NT2/D1 (cell line): ENCODE measurements at places on chromosomes 1 and 21.

- no peak for DNase-seq
Measured at GRCh38 chr1:214234635-214235025, 46.3 kb upstream of the SMYD2 start.

- DNase-seq = no peak
Measured at GRCh38 chr21:35244514-35244913, 195.4 kb upstream of the RUNX1 start.

DNA sequence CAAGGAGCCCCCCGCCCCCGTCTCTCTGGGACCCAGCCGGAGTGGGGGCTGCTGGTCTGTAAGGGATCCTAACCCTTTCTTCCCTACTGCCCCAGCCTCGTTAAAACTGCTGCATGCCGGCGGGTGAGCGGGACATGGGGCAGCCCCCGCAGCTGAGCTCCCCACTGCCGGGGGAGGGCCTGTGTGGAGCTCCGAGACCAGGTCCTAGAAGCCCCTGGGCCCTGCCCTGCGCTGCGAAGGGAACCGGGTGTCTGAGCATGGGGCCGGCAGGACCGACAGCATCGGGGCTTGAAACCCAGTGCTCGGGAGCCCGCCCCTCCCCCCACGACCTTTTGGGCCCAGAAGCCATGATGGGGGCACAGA lies 9.2 kb upstream of the COL6A1 start:
- DNase-seq = no peak

GRCh38 chr1:180614730-180615129 lies 17.1 kb upstream of the XPR1 start:
- no peak for DNase-seq

DNA sequence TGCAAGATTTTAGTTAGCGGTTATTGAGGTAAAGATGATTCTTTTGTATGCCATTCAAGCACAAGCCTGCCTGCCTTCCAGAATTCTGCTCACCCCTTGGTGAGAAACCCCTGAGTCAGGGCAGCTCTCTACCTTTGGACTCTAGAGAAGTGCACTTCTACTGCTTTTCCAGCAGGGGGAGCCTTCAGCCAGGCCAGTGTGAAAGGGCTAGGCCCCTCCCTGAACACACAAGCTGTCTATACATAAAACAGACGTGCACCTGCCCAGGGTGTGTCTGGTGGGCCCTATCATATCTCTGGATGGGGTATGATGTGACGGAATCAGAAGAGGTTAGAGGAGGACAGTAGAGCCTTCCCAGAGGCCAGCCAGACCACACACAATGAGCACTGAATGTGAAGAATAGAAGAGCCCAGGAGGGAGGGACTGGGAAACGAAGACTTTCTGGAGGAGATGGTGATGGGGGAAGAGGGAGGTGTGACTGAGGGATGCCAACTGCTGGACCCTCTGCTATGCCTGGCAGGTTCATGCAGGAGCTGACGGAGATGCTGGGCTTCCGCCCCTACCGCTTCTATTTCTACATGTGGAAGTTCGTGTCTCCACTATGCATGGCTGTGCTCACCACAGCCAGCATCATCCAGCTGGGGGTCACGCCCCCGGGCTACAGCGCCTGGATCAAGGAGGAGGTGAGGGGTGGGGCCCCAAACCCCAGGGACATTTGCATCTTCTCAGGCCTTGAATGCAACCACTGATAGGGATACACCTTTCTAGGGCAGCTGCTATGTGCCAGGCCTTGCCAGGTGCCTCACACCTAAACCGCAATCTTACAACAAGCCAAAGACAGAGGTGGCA lies 13.0 kb upstream of the KCNC4 start:
- DNase-seq = peak; percentile 39

DNA sequence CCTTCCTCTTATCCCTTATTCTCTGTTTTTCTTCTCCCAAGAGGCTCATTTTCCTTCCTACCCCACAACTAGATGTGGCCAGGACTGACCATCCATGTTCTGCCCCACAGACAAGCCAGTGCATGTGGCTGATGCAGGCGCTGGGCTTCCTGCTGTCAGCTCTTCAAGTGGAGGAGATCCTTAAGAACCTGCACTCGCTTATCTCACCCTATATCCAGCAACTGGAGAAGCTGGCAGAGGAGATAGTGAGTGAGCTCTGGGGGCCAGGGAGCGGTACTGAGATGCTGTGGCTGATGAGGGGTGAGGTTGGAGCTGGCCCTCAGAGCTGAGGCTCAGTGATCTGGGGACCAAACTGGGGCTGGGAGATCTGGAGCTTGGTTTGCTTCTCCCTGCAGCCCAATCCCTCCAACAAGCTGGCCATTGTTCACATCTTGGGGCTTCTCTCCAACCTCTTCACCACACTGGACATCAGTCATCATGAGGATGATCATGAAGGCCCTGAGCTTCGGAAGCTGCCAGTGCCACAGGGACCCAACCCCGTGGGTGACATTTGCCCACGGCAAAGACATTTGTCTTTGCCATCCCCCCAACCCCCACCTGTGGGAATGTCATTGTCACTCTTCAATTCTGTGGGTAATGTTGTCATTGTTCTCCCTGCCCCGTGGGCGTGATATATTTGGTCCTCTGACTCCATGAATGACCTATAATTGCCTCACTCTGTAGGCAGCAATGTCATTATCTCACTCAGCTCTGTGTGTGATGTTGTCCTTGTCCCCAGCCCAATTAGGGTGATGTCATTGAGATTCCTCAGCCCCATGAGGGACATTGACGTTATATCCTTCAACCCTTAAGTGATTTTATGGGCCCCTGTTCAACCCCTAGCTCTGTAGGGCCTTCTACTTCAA lies 11.2 kb upstream of the DPH2 start:
- DNase-seq = no peak

DNA sequence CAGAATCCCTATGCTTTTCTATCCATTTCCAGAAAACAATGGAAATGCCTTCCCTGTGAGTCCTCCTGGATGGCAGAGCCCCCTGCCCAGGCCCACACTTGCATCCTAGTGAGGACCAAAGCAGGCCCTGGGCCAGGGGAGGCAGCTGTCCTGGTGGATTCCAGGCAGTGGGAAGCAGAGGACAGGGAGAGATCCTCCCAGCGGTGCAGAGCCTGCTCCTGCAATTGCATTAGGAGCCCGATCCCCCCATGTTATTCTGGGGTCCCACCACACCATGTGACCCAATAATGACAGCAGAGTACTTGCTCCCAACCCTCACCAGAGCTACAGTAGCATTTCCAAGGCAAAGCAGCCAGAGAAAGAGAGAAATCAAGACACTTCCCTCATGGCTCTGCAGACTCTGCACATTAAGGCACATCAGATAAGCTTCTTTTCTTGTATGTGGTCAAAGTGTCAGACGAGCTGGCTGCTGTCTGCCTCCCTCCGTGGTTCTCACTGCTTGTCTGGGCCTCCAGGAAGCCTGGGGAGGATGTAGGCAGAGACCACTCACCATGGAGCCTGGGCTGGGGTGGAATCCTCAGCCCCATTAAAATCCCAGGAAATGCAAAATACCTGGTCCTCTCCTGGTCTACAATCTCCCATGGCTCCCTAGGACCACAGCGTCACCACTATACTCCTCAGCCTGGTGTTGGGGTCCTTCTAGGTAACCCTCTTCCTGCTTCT lies 54.9 kb upstream of the RUNX3 start:
- DNase-seq = no peak

- no peak for DNase-seq
Measured at GRCh38 chr1:206885341-206886060, 11.7 kb upstream of the IL24 start.

DNA sequence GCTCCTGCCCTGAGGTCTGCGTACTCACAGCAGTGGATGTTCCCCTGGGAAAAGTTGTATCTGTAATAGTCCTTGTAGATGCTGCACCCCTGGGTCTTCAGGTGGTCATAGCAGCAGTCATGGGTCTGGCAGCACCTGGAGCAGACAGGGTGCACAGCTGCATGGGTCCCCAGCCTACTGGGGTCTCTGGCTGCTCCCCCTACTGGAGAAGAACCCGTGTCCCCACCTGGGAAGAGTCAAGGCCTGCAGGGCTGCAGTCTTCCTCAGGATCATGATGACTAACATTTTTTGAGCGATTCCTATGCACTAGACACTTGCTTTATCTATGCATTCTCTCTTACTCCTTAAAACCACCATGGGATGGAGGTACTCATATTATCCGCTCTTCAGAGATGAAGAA lies 3.9 kb downstream of the PLA2G2D start:
- DNase-seq = no peak

GRCh38 chr1:211135342-211135950 lies 1.5 kb upstream of the KCNH1 start:
- DNase-seq = peak; percentile 66

GRCh38 chr1:18955441-18956192 lies 859 bp downstream of the IFFO2 start:
- DNase-seq = no peak

DNA sequence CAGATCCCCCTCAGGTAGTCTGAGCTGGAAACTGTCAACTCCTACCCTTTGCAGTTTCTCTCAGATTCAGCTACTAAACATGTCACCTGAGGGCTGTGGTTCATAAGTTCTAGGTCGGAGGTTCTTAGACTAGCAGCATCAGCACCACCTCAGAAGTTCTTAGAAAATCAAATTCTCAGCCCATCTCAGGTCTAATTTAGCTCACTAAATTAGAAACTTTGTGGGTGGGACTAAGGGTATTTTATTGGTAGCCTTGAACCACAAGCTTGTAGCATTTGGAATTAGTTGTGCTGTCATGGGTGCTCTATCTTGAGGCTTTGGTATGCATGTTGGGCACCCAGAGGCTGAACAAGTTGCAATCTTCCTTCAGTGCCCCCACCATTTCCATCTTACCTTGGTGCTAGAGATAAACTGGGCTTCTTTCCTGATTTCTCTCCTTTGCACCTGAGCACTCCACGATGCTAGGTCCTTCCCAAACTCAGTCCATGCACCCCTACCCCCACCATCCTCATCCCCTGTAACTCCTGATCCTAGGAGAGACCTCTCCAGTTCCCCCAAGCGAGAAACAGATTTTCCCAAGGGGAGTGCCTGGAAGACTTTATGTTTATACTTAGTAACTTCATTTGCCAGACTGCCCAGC lies 54.2 kb downstream of the S1PR1 start:
- DNase-seq = no peak

GRCh38 chr1:54542962-54543539 lies 5.0 kb upstream of the ACOT11 start:
- DNase-seq = no peak

- DNase-seq = no peak
Measured at GRCh38 chr1:177952249-177952648, 17.6 kb downstream of the SEC16B start.

DNA sequence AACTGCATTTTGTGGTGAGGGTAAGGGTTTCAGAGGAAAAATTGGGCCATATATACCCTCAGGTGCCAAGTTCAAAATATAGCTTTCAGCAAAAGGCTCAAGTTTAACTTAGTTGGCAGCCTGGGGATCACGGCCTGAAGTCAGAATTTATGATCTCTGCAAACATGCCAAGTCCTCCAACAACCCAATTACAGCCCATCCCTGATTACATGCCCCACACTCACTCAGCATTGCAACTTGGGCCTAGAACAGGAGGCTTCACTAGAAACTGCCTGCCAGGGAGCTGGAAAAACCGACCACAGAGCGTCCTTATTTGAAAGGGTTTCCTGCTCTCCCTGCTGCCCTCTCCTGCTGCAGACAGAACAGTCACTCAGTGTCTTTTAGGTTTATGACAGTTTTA lies 12.4 kb downstream of the FYB2 start:
- DNase-seq = no peak

- no peak for DNase-seq
Measured at GRCh38 chr1:40094466-40095110, 2.5 kb downstream of the PPT1 start.

DNA sequence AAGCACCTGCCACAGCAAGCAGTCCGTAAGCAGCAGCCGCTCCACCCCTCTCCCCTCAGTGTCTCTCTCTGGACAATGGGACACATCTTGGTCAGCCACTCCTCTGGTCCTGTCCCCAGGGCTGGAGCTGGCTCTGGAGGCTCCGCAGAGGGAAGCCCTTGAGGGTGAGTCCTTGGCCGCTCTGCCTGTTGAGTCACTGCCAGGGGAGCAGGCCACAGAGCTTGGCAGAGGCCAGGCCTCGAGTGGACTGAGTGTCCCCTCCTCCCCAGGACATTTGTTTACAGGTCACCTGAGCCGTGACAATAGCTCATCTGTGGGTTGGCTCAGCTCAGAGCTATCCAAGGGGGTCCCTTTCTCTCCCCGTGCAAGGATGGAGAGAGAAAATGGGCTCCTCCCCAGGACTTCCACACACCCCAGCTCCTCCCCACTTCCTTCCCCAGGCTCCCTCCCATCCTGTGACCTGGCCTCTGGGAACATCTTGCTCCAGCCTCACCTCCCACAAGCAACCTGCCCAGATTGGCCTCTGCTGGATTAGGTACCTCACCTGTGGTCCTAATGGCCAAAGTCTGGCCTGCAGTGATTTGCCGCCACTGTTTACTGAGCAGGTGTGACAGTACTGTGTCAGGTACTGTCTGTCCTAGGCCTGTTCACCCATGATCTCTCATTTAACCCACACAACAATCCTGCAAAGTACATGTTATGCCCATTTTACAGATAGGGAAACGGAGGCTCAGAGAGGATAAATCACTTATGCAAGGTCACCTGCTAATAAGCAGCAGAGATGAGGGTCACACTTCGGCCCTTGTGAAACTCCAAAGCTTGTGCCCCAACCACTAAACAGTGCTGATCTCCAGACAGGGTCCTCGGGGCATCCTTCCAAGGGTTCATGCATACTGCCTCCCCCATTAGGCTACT lies 4.8 kb downstream of the FAM131C start:
- DNase-seq = no peak

DNA sequence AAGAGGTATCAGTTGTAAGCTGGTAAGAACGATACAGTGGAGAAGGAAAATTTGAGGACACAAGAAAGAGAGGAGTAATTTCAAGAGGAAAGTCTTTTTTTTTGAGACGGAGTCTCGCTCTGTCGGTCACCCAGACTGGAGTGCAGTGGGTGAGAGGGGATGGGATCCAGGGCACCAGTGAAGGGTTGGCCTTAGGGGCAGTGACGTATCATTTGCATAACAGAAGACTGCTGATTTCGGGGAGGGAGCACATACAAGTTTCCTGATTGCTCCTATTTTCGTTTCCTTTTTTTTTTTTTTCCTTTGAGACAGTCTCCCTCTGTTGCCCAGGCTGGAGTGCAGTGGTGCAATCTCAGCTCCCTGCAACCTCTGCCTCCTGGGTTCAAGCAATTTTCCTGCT lies 4.2 kb downstream of the S100A13 start:
- peak; percentile 61 for DNase-seq

- no peak for DNase-seq
Measured at GRCh38 chr1:30787266-30787665, 29.7 kb upstream of the LAPTM5 start.

GRCh38 chr21:34736116-34736874 lies 67.5 kb downstream of the CLIC6 start:
- DNase-seq = no peak

DNA sequence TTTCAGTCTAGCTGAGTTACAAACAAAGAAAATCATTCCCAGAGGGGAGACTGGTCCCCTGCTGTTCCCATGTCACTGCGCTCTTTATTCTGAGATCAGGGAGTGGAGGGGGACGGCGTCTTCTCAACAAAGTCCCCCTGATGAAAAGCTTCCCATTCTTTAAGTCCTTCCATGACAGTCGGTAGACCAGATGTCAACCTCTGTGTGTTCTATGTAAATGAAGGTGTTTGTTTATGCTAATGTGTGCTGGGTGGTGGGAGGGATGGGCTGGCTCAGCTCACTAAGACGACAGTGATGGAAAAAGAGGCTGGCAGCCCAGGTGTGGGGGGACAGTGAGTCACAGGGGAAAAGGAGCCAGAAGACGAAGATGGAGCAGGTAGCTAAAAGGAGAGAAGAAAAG lies 148.2 kb upstream of the KLHDC7A start:
- DNase-seq = no peak

- DNase-seq = no peak
Measured at GRCh38 chr1:209607102-209607794, 23.7 kb downstream of the CAMK1G start.

- no peak for DNase-seq
Measured at GRCh38 chr1:46569116-46569515, 17.7 kb upstream of the KNCN start.
